ENCODE measurements at places on chromosomes 1 and 21.

DNA sequence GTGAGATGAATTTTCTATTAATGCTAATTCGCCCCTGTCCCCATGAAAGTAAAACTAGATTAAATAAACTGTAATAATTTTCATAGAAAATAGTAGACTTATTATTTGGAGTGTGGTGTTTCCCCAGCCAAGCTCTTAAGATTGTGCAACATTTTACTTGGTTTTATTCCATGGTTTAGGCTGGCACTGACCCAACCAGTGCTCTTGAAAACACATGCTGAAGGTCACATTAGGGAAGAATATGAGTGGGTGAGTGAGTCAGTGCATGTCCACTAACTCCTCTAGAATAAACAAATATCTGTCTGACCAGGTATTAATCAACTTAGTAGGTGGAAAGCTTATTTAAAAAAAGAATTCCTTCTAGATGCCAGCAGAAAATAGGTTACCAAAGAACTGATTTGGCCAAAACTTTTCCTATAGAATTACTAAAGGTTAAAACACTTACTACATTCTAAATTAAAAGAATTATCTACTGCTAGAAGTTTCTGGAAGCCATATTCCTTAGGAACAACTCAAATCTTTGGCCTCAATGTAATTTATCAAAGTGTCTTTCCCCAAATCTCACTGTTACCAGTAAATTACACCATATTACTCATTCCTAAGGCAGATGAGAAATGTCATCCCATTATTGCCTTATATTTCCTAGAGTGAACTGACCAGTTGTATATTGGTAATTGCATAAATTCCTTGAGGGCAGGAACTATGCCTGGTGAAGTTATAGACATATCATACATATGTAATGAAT lies 89.7 kb upstream of the RGS1 start:
- DNase-seq = no peak

DNA sequence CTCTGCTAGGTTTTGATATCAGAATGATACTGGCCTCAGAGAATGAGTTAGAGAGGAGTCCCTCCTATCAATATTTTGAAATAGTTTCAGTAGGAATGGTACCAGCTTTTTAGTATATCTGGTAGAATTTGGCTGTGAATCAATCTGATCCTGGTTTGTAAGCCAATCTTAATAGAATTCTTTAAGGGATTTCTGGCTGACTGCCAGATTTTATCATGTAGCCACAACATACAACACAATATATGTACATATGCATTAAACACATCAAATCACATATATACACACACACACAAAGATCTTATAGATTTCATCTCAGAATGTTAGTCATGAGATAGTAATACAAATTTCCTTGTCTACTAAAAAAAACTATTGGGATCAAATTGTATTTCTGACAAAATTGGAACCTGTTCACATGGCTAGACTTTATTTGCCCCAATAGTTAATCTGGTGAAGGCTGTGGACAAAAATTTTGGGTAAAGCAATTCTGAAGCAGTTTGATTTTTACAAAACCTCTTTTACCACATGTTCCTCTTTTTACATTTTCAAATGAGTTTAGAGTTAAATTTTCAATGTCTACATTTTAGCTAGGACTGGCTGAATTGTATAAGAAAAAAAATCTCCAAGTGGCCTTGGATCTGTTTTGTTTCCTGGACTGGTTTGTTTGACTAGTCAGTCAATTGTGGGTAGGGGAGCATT lies 151.7 kb downstream of the FASLG start:
- DNase-seq = no peak

GRCh38 chr1:92973203-92973897 lies 12.1 kb upstream of the DIPK1A start:
- no peak for DNase-seq

- no peak for DNase-seq
Observed at GRCh38 chr1:86768554-86768953, 64.2 kb downstream of the SH3GLB1 start.

GRCh38 chr1:236417336-236417735 lies 23.2 kb downstream of the EDARADD start:
- no peak for DNase-seq

DNA sequence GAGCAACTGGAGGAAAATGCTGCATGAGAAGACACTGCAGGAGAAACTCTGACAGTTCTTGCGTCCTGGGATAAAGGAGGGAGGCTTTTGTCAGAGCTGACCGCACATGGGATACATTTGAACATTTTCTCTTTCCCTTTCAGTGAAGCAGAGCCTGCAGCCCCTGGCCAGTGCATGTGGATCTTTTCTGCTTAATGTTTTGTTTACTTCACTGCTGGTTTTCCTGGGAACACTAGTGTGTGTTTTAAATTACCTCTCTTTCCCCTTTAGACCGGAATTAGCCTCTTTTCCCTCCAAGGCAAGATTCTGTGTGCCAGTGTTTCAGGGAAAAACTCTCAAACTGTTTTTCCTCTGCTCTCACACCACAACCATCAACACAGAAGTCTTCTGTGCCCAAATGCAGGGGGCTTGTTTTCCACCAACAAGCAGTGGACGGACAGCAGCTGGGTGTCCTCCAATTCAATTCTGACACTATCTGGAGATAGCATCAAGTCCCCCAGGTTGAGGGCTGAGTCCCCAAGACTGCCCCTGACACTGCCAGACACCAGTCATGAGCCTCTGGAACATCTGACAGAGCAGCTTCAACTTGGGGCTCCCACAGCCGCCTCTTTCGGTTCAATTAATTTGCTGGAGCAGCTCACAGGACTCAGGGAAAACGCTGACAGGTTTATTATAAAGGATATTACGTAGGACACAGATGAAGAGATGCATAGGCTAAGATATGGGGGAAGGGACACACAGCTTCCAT lies 136.2 kb downstream of the RHOU start:
- no peak for DNase-seq

- DNase-seq = no peak
Observed at GRCh38 chr1:114078116-114078515, 75.6 kb downstream of the SYT6 start.

DNA sequence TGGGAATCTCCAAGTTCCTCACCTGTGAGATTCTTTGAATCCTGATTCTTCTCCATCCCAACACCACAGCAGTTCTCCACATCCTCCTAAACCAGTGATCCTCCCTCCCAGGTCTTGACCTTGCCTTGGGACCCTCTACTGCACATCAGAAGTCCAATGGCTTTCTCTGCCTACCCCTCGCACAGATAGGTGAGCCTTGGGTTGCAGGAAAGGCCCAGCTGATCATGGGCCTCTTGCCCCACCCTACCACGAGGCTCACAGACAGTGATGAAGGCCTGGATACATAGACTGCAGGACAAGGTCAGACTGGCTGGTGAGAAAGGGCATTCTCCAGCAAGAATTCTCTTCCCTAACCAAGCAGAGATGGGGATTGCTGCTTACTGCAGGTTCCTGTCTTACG lies 825 bp downstream of the FABP3 start:
- DNase-seq = no peak

- DNase-seq = no peak
Observed at GRCh38 chr1:175225805-175226129, 33.2 kb upstream of the KIAA0040 start.

- no peak for DNase-seq
Observed at GRCh38 chr1:68801440-68801839, 304.6 kb upstream of the DEPDC1 start.

- no peak for DNase-seq
Observed at GRCh38 chr1:117618450-117619122, 12.7 kb downstream of the TENT5C start.

DNA sequence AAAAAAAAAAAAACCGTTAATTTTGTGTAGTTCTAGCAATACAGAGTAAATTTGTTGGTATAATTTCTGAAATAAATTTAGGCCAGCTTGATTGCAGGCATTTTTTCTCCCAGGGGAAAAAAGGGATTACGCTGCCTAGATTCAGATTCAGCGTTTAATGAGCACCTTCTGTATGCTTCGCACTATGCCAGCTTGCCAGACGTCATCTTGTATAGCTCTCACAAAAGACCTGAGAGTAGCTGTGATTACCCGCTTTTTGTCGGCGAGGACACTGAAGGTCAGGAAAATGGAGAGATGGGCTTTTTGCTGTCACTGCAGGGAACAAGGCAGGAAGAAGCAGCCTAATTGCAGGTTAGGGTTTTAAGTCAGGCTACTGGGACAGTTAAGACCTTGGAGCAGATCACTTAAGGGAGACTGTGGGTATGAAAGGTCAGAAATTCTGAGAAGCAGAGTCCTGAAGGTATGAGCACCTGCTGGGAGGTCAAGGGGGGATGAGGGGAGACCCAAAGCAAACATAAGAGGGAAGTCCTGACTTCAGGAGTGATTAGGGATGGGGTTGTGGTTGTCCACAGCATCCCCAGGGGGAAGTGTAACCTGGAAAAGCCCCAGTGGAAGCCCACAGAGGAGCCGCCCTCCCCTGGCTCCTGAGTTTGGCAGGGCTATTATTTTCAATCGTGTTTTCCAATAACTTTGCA lies 39.0 kb downstream of the TMCC2 start:
- no peak for DNase-seq

DNA sequence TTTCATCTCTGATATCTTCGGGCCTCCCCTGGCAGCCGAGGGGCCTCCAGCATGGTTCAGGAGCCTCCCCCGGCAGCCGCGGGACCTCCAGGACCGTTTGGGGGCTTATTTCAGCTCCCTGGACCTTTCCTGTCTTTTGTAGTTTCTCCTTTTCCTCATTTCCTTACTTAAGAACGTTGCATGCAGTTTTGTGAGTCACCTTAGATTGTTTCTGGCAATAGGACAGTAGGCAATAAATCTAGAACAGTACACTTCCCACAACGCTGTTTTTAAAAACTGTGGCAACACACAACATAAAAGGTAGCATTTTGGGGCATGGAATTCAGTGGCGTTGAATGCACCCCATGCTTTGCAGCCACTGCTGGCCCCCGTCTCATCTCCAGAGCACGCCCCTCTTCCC lies 24.4 kb downstream of the FAAP20 start:
- DNase-seq = no peak

- DNase-seq = no peak
Observed at GRCh38 chr1:116376729-116377086, 3.7 kb downstream of the ATP1A1 start.

DNA sequence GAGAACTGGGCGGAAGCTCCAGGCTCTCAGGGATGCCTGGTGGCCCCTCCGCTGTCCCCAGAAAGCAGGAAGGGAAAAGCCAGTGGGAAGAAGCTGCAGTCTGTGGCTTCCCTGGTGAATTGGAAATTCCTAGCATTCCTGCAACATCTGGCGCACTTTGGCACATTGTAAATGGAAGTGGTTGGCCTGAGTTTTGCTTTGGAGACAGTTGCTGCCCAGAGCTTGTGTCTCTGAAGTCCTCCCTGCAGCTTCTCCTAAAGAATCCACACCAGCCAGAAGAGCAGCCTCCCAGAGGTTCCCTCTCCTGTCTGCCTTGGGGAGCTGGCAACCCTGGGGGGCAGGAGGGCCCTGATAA lies 48.2 kb downstream of the ARHGEF10L start:
- DNase-seq = no peak

GRCh38 chr1:96782856-96783255 lies 61.3 kb downstream of the PTBP2 start:
- DNase-seq = no peak

DNA sequence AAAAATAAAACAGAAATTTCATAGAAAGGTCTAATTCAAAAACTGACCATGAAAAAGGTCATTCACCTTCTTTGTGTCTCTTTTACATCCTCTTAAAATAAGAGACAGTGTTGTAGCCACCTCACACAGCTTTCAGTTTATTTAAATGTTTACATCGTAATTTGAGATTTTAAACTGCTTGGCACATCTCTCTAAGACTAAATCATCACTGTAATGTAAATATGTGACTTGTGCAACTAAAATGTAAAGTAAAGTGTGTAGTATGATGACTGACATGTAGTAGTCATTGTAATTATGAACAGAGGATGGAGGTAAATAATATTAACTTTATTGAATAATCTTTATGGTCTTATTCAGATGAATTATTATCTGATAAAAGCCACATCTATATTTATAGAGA lies 283.9 kb downstream of the KCNT2 start:
- DNase-seq = no peak

DNA sequence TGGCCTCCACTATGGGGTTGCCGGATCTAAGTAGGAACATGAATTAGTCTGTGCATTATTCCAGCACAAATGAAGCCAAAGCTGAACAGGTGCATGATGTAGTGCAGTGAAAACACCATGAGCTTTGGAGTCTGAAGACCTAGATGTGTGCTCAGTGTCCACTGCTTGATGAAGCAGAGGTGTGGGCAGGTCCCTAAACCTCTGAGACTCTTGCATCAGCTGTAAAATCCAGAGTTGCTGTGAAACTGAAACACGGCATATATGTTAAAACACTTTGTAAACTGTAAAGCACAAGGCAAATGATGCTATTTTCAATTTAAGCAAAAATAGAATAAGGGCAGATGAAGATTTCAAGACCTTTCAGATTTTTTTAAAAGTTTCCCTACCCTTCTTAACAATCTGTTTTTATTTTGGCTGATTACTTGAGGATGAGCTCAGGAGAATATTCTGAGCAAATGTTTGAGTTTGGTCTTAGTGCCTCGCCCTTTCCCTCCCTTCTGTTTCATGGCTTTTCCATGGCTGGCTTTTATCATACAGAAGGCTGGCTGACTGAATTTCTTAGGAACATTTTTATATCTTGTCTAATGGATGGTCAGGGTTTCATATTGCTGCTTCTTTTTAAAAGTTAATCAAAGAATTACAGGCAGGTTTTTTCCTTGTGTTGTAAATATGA lies 221.8 kb downstream of the NTNG1 start:
- DNase-seq = no peak

DNA sequence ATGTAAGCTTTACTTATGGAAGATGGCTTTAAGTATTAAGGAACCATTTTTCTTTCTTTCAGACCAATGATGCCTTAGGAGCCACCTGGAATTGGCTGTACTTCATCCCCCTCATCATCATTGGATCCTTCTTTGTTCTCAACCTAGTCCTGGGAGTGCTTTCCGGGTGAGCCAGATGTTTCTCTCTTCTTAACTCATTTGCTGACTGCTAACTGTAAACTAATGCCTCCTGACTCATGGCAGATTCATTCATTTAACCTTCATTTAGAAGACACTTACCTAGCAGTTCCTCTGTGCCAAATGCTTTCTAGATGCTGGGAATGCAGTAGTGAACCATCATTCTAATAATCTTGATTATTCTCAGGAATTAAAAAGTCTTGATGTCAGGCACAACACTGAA lies 168.0 kb downstream of the CACNA1E start:
- no peak for DNase-seq

DNA sequence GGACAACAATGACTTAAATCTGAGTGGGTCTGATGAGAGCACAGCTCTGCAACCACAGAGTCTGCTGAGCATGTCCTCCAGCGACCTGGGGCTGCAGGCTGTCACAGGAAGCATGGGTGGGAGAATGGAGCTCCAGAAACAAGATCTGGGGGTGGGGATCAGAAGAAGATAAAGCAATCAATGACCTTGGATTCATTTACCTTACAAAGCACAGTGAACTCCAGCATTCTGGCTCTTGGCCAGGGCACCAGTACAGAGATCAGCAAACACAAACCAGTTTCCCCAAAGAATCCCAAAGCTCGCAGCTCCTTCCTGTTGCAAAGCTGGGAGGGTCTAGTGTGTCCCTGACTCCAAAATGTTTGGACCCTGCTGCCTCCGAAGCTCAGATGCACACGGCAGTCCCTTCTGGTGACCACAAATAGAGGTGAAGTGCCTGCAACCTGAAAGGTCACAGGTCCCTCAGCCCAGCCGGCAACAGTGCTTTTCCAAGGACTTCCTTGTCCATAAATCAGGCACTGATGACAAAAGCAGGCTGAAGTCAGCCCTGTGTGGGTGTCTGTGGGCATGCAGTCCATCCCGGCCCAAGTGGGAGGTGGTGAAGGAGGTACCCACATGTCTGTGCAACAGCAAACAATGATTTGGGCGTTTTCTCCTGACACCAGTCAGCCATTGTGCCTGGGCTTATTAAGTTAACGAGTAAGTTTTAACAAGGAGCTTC lies 76.1 kb downstream of the SH3BGR start:
- DNase-seq = no peak

GRCh38 chr1:39832294-39832693 lies 43.6 kb upstream of the BMP8B start:
- no peak for DNase-seq
